HCT116 (cell line): ENCODE measurements at places on chromosomes 13 and 19. TPM values are rescaled to one million over a fixed set of nuclear protein-coding genes. Genes with fewer than 3 reads are reported as not detected.
A peak's percentile ranks its signal among the peaks of the same experiment; 100 is the strongest.

LINGO3 gene
- total RNA-seq = not detected

RDH8 gene
- total RNA-seq = not detected

KLK13 gene
- total RNA-seq = 3.2 TPM

TLE2 gene
- total RNA-seq = 35.6 TPM

ZSWIM4 gene
- total RNA-seq = 9.8 TPM

GPR4 gene
- total RNA-seq = 0.10 TPM

REX1BD gene
- 97.1 TPM for total RNA-seq

TBXA2R gene
- 2.3 TPM for total RNA-seq

SIGLEC10 gene
- not detected for total RNA-seq

ATP1A3 gene
- 34.7 TPM for total RNA-seq

NTF4 gene
- total RNA-seq = 1.7 TPM

GZMM gene
- 0.59 TPM for total RNA-seq

SAFB gene
- total RNA-seq = 143 TPM

SIGLECL1 gene
- total RNA-seq = not detected

AP1M2 gene
- 111 TPM for total RNA-seq

CYP2S1 gene
- total RNA-seq = 17.6 TPM

RUBCNL gene
- 0.42 TPM for total RNA-seq

- no peaks in the 10 kb centered on the region for H3K27me3 ChIP-seq
- no peaks in the 10 kb centered on the region for H3K36me3 ChIP-seq
- H3K4me1 ChIP-seq = no peaks in the 10 kb centered on the region
- no peak overlapping the region for H3K4me3 ChIP-seq
Measured at GRCh38 chr13:77896536-77896935, 22.1 kb downstream of the EDNRB start.

GRCh38 chr13:95643936-95644598 lies 439 bp downstream of the DZIP1 start:
- no peak for DNase-seq
- no peaks in the 10 kb centered on the region for H3K4me1 ChIP-seq
- H3K27ac ChIP-seq = no peak overlapping the region
- H3K4me3 ChIP-seq = no peak overlapping the region

GRCh38 chr19:35318679-35319448 lies 10.1 kb upstream of the CD22 start:
- peak overlapping the region; percentile 45 for H3K4me3 ChIP-seq
- no peaks in the 10 kb centered on the region for H3K27me3 ChIP-seq
- peaks cover 18% of the 10 kb centered on the region for H3K4me1 ChIP-seq
- H3K36me3 ChIP-seq = no peaks in the 10 kb centered on the region
- peak overlapping the region; percentile 48 for H3K27ac ChIP-seq
- peak; percentile 93 for DNase-seq

DNA sequence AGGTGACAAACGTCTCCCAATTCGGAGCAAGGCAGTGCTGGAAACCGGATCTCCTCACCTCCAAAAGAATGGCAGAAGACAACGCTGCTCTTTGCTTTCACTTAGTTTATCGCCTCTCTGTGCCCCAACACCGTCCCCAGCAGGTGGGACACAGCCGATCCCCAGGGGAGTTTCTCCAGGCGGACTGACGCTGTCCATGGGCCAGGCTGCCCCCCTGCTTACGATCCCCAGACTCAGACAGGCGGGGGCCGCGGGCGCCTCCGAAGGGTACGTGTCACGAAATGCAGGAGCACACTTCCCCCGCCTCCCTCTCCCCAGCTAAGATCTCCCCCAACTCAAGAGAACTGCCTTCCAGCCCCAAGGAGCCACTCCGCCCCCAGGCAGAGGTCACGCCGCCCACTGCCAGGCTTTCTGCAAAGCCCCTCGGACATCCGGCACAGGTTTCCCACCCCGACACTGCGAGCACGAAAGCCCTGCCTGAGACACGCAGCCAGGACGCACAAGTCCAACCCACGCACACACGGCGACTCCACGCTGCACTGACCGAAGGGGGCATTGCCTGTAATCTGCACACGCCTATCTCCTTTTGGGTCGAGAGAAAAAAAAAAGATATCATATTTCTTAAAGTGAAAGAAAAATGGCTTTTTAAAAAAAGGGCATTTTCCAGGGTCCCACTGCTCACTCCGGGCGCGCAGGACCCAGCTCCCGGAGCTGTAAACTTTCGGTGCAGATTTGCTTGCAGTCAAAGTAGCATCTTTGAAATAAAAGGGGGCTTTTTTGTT lies 2.0 kb downstream of the SPRY2 start:
- no peaks in the 10 kb centered on the region; the same call in 1 of the 2 replicates for H3K4me1 ChIP-seq
- no peaks in the 10 kb centered on the region for H3K27me3 ChIP-seq
- H3K36me3 ChIP-seq = no peaks in the 10 kb centered on the region
- no peak overlapping the region; the same call in 1 of the 2 replicates for H3K27ac ChIP-seq

- no peaks in the 10 kb centered on the region for H3K4me1 ChIP-seq
- no peak overlapping the region for H3K4me3 ChIP-seq
- H3K36me3 ChIP-seq = no peaks in the 10 kb centered on the region
Measured at GRCh38 chr13:26604784-26605545, 47.5 kb downstream of the WASF3 start.

GRCh38 chr13:43023289-43023963 lies at the start of gene DNAJC15:
Gene DNAJC15, plus strand, starts transcription at chr13:43023586. Its CDS starts 41 bp downstream, at chr13:43023627.
- H3K4me1 ChIP-seq = no peaks in the 10 kb centered on the region
- no peaks in the 10 kb centered on the region for H3K36me3 ChIP-seq
- peak within 1 kb of the TSS; percentile 69 for H3K4me3 ChIP-seq

GRCh38 chr19:18208098-18208951 lies 4.5 kb upstream of the RAB3A start:
- DNase-seq = no peak
- no peak overlapping the region for H3K27ac ChIP-seq
- H3K4me3 ChIP-seq = peak overlapping the region; percentile 23
- H3K4me1 ChIP-seq = peaks cover 23% of the 10 kb centered on the region
- H3K27me3 ChIP-seq = no peaks in the 10 kb centered on the region

- peak overlapping the region; percentile 100 for H3K27ac ChIP-seq
- H3K36me3 ChIP-seq = no peaks in the 10 kb centered on the region
- no peak for DNase-seq
- H3K4me3 ChIP-seq = peak overlapping the region; percentile 43
- no peaks in the 10 kb centered on the region for H3K27me3 ChIP-seq
- H3K4me1 ChIP-seq = peaks cover 13% of the 10 kb centered on the region
Measured at GRCh38 chr13:31199527-31199848, 287 bp upstream of the B3GLCT start.

- no peak overlapping the region for H3K4me3 ChIP-seq
- no peak for DNase-seq
- no peaks in the 10 kb centered on the region; the same call in 1 of the 2 replicates for H3K4me1 ChIP-seq
- no peaks in the 10 kb centered on the region for H3K36me3 ChIP-seq
- H3K27me3 ChIP-seq = 0 out of 2 replicates have a peak, but pooled peaks cover 6% of the 10 kb centered on the region
Measured at GRCh38 chr13:112098699-112099098, 31.8 kb downstream of the SOX1 start.

- H3K27ac ChIP-seq = no peak overlapping the region
- no peaks in the 10 kb centered on the region for H3K36me3 ChIP-seq
- no peak overlapping the region for H3K4me3 ChIP-seq
- no peak for DNase-seq
Measured at GRCh38 chr13:110359840-110360301, 52.8 kb downstream of the COL4A2 start.

DNA sequence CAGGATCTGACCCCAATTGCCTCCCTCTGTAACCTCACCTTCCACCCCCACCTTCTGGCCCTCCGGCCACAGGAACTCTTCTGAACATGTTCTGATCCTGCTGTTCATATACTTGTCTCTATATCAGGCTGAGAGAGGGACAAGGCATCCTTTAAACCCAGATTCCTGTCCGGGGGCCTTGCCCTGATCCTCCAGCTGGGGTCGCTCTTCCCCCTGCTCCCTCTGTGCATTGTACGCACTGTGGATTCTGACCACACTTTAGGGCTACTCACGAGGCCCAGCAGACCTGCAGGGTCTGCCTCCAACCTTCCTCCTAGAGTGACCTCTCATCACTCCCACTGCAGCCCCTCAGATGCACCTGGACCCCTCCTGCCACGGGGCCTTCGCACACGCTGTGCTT lies 269.3 kb downstream of the UQCRFS1 start:
- H3K27ac ChIP-seq = no peak overlapping the region
- no peak for DNase-seq
- H3K4me1 ChIP-seq = no peaks in the 10 kb centered on the region
- H3K27me3 ChIP-seq = no peaks in the 10 kb centered on the region

- no peak overlapping the region for H3K27ac ChIP-seq
- H3K36me3 ChIP-seq = no peaks in the 10 kb centered on the region
- no peak overlapping the region for H3K4me3 ChIP-seq
Measured at GRCh38 chr13:33372251-33372919, 86.8 kb upstream of the STARD13 start.
